ENCODE measurements at places on chromosomes 2 and 18. TPM values are rescaled to one million over a fixed set of nuclear protein-coding genes. Genes with fewer than 3 reads are reported as not detected.

GAD1 gene
- total RNA-seq, result 0.82 TPM

UGT1A3 gene
- not detected for total RNA-seq

DNA sequence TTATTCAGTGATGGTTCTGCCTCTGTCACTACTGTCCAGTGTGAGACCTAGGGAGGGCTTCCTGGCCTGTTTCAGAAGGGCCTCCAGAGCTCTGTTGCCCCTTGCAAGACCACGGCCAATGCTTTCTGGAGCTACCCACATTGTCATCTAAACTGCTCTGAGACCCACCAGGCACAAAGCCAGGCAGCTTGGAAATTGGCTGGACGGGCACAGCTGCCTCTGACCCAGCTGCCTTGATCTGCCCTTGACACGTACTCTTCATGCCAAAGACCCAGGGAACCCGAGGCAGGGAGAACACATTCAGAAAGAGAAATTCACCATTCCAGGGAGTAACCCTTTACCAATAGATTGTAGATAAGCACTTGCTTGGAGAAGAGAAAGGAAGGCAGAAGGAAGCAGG, 183.7 kb upstream of the SIX2 start:
- no peak for DNase-seq

DNA sequence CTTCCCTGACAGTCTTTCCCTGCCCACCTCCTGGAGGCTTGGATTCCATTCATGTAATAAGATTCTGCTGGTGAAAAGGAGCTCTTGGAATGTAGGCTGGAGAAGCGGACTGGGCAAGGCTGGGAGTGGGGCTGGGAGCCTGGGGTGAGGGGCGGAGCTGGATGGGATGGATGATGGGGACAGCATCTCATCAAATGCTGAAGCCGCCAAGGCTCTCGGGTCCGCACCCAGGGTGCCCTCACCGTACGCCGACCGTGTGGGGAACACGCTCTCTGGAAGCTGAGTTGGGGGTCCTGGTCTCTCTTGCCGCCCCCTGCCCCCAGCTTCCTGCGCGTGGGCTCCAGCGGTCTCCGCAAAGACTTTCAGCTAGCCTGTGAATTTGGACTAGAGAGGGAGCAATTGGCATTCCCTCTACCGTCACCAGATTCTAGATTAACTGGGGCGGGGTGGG, 9.1 kb downstream of the RAX start:
- DNase-seq, result no peak

SLC4A5 gene
- total RNA-seq, result 1.2 TPM

UGT1A8 gene
- not detected for total RNA-seq

DNA sequence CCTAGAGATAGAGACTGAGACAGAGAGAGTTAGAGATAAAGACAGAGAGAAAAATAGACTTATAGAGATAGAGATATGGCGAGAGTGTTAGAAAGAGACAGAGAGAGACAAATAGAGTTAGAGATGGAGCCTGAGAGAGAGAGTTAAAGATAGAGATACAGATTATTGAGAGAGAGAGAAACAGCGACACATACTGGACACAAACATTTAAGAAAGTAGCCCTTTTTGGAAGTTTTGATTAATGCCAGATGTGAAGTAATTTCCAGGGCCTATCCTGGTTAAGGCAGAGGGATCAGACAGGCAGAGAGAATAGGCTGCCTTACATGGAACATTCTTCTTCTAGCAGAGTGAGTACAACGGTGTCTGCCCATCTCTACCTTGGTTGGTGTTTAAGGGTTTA, 311.6 kb upstream of the CDH7 start:
- DNase-seq, result no peak

GRCh38 chr2:75130171-75130570, 69.1 kb downstream of the TACR1 start:
- DNase-seq, result no peak

CXCR1 gene
- not detected for total RNA-seq

GRCh38 chr2:31058096-31059035, 79.9 kb downstream of the GALNT14 start:
- DNase-seq, result no peak

- no peak for DNase-seq
Measured at GRCh38 chr2:197786010-197786877, 1.1 kb upstream of the BOLL start.

DNA sequence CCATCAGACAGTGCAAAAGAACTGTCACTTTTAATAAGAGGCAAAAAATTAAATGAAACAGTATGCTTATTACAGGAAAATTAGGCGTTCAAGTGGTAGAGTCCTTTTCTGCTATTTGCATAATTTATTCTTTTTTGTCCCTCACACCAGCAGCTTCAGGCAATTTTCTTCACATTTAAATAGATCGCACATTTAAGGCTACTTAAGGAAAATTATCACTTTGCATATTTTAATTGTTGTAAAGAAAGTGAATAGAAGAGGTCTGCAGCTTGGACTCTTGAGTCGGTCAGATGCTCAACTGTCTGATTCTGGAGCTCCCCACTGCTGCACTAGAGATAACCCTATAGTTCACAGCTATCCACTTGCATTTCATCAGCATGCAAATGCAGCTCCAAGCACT, 141.3 kb downstream of the FIGN start:
- no peak for DNase-seq

CBLN2 gene
- not detected for total RNA-seq

DNA sequence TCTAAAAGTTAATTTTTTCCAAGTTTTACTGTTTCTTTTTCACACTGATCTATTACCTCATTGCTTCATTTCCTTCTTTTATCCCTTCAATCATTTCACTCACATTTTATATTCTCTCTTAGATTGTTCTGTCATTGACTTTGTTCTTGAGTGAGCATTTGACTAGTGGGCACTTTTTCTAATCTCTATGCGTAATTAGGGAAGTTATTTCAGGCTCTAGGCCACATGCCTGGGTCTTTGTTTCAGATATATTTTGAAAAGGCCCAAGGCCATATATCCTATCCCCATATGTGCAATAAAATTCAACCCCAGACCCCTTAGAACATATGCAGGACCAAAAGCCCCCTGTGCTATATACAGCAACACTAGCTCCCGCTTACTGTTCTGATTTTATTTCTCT, 61.2 kb downstream of the MSH6 start:
- no peak for DNase-seq

DNA sequence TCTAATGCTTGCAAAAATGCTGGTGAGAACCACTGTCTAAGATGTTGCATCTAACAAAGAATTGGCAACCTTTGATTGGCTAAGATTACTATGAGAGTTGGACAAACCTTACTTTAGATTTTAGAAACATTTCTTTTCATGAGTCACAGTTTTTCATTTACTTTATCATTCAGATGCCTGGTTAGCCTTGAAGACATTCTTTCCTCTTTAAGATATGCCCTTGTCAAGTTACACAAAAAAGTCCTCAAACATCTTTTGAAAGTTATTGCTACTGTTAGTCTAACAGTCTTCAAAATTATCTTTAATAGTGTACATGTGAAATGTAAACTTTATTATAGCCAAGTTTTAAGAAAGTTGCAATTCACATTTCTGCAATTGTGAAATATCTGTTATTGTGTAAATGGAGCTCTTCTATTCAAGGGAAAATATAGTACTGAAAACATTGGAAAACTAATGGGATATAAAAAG, 276.3 kb downstream of the RND3 start:
- no peak for DNase-seq

GRCh38 chr2:236177604-236177966, 9.4 kb upstream of the GBX2 start:
- DNase-seq, result no peak

DNA sequence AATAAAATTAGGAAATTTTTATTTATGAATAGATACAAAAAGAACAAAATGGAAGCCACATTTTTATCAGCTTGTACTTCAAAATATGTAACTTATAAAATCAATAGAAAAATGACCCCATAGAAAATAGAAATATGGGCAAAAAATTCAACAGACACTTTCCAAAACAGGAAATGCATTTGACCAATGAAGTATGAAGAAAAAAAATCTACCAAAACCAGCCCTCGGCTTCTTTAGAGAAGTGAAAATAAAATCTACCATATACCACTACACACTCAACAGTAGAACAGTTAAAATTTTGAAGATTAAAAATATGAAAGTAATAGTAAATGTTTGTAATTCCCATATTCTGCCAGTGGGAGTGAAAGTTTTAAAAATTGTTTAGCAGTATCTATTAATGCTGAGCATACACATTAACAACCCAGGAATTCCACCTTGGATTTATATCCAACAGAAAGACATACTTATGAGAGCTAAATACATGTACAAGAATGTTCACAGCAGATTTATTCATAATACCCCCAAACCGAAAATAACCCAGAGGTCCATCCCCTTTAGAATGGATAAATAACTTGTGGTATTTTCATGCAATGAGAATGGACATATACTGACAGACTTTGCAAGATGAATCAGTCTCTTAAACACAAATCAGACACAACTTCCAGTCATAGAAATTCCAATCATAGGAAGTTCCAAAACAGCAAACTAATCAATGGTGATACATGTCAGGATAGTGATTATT, 318.0 kb downstream of the FIGN start:
- no peak for DNase-seq

DNA sequence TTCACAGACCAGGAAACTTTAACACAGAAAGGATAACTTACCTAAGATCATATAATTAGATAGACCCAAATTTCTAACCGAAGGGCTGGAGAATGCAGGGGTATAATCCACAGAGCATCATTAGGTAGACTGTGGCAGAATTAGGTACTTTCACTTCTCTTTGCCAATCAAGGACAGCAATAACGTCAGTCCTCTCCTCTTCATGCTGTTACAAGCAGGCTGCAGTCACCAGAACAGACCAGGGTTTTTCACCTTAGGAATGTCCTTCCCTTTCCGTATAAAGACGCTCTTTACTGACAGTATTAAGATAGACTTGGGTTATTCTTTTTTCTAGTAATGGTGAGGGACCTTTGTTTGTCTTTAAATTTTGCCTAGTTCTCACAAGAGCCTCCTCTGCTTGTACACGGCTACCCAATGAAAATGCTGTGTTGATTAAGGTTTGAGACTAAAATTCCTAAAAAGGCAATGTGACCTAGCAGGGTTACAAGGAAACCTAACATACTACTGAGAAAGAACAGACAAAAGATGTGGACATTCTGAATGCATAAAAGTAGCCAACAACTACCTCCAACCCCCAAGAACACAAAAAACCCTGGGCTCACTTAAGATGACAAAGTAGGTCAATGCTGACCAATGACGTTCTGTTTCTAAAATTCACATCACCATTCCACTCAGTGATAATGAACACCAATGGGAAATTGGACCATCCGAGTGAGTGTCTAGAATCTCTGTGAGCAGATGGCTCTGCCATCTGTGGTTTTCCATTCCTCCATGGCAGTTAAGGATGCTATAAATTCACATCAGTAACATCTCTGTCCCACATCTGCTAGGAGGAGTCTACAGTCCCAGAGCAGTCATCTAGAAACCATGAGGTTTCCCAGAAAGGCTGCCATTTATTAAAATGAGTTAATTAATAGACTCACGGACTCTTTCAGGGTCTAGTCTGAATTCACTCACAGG, 2.1 kb downstream of the PDIA6 start:
- DNase-seq, result no peak

PLA2R1 gene
- total RNA-seq, result 3.6 TPM

DNA sequence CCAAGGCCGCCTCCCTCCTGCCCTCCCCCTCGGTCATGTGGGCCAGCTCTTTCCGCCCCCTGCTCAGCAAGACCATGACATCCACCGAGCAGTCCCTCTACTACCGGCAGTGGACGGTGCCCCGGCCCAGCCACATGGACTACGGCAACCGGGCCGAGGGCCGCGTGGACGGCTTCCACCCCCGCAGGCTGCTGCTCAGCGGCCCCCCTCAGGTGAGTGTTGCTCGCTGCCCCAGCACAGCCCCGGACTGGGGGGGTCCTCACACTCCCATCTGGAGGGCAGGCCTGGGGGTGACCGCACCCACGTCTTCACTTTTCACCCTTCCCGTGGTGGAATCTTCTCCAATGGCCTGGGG, 51.3 kb downstream of the NTSR2 start:
- no peak for DNase-seq

DNA sequence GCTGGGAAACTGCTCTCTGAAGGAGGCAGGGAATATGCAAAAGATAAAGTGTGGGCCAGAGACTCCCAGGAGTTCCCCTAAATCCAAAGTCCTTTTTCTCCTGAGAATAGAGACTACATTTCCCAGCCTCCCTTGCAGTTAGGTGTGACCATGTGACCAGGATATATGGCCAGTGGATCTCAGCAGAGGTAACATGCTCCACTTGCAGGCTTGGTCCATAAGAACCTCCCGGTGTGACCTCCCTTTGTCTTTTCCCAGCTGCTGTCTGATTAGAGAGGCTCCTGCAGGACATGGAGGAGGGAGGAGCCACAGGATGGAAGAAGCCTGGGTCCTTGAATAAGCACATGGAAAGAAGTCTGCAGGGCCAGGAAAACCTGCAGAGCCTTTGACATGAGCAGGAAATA, 76.2 kb downstream of the TGFA start:
- no peak for DNase-seq

DNA sequence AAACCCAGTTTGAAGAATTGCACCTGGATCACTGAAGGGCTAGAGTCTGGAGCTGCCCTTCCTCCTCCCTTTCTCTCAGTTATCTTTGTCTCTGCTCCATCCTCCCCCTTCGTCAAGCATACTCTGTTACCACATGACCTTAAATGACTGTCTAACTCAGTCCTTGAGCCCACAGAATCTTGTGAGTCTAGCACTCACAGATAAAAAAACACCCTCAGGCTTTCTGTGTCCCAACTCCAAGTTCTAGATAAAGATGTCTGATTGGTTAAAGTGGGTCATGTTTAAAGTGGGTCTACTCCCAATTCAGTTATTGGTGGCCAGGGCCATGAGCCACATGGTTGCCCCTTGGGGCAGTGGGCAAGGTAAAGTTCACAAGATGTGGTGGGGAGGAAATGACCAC, 53.5 kb upstream of the CYP1B1 start:
- no peak for DNase-seq

GRCh38 chr18:48163738-48164115, 233.3 kb upstream of the SMAD2 start:
- DNase-seq, result no peak

DNA sequence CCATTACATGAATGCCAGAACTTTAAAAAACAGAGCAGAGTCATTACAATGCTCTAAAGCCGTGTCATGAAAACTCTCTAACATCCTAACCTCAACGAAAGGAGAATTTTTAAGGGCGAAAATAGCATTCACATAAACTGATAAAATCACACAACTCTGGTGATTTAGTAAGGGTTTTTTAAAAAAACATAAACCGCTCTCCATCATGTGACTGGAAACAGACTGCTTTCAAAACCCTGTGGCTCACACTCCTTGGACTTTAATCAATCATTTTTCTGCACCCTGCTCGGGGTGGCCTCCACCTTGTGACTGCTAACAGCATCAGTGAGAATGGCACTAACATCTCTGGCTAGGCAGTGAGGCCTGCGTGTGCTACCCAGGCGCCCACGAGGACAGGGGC, 12.1 kb downstream of the DOCK10 start:
- DNase-seq, result no peak

DNA sequence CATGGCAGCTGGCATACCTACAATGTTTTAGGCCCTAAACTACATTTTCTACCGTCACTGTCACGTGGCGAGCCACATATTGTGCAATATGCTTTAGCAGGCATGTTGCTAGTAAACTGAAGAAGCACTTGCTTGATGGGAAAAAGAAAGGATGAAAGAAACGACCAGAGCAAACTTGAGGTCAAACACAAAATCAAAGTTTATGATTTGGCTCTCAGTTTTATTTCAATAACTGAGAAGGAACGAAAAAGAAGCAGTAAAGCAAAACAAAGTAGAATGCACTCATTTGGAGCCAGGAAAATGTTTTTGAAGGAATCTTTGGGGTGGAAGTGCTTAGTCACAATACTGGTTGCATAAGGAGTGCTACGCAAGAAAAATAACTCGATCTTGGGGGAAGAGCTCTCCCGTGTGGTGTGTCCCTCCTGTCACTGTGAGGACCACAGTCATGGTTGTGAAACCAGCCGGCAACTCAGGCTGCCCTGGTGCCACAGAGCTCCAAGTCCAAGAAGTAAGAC, 349.8 kb downstream of the RBM43 start:
- no peak for DNase-seq
